ENCODE measurements at places on chromosomes 5 and 9.

- DNase-seq: no peak
Observed at GRCh38 chr9:125920402-125920801, 173.2 kb downstream of the PBX3 start.

- no peak for DNase-seq
Observed at GRCh38 chr9:85610074-85610860, 131.5 kb downstream of the AGTPBP1 start.

- no peak for DNase-seq
Observed at GRCh38 chr9:127291246-127291778, 26.7 kb downstream of the GARNL3 start.

DNA sequence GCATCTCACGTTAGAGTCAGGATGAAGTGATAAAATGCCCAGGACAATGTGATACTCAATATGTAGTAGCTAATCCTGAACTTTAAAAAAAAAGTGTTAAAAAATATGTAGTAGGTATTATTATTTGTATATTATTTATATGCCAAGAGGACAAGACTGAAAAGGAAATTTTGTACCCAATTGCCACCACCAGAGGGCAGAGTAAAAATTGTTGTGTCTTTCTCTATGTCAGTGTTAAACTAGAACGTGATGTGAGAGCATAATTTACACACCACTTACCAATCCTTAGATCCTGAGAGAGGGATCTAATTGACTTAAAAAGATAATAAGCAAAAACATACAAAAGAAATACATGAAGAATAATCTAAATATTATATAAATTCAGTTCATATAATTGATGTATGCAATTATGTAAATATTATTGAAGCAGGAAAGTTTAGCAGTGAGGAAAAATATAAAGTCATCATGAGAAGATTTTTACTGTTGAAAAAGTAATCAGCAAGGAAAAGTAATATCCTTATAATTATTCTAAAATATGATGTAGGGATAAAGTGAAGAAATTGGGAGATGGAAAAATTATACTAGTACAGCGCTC, 288.9 kb downstream of the RAB3C start:
- DNase-seq: no peak

DNA sequence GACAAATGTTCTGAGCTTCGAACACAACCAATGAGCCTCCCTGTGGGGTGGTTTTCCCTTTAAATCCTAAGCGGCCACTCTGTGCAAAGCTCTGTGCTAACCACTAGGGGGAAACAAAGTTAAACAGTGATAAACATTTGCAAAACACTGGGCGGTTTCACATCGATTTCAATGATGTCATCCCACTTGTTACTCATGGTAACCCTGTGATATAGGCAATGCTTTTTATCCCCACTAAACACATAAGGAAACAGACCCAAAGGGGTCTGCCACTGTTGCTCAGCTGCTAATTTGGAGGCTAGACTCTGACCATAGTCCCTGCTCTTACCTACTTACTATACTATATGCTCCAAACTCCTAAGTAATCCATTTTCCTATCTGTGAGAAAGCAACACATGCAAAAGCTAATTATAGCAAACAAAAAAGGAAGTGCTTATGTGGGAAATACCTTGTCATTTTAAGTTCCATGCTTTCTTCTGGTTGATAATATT, 57.3 kb downstream of the PTPN3 start:
- no peak for DNase-seq

- DNase-seq: no peak
Observed at GRCh38 chr9:82062245-82062644, 73.7 kb downstream of the SPATA31D1 start.

- DNase-seq: no peak
Observed at GRCh38 chr5:62483556-62483955, 71.0 kb downstream of the IPO11 start.

- DNase-seq: no peak
Observed at GRCh38 chr5:132020568-132021339, 9.3 kb upstream of the ACSL6 start.

DNA sequence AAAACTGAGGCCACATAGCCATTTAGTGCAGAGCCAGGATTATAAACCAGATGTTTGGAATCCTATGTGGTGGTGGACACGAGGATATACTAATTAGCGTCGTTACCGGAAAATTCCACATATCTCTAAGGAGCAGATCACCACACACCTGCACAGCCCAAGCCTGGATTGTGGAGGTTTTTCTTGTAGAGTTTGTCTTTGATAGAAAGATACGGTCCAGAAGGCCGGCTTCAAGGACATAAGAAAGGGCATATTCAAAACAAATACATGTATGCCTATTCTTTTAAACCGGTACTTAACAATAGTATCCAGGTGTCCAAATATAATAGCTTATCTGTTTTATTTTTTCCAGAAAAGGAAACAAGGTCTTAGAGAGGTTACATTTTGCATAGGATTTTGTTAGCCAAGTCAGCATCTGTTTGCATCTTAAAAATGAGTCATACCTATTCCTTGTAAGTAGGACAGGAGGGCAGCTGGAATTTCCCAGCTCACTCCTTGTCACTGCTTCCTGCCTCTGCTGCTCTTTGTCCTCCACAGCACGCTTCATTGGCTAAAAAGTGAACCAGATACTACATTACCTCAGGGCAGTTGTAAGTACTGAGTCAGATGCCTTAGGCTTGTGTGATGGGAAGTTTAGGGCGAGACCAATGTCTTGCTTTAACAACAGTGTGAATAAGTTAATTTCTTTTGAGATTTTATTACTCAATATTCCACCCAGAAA, 3.6 kb downstream of the TMC1 start:
- DNase-seq: no peak

GRCh38 chr5:16983022-16983639, 47.0 kb upstream of the MYO10 start:
- no peak for DNase-seq

DNA sequence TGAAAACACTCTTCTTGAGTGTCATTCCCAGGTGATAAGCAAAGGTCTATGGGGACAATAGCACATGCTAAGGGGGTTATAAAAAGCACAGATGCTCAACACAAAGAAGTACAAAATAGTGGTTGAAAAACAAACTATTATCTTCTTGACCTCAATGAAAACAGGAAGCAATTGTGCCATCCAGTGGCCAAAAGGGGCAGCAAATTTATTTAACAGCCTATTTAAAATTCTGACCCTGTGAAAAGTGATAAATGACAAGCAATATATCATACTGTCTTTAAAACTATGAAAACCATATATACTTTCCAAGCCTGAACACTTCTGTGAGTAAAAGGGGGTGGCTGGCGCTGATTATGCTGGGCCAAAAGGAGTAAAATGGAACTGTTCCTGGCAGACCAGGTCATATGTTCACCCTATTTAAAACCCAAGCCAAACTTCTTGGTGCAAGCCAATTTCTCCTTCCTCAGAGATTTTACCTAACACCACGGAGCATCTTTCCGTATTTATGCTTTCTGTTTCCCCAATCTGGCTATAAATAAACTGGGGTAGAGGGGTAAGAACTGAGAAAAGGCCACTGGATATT, 29.7 kb downstream of the TEX10 start:
- DNase-seq: no peak

DNA sequence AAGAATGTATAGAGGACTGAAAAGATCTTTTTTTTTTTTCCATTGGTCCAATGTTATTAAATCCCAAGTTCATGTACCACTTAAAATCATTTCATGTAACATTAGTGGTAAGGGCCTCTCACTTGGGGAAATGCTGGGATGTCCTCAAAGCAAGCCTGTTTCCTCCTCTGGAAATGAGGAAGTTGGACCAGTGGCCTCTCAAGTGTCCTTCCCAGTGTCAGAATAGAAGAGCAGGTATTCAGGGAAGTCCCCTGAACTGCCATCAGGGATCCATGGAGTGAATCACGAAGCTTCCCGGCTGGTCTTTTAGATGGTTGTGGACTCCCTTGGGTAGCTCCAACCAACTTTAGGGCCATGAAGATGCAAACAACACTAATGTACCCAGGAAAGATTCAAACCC, 55.2 kb upstream of the AFAP1L1 start:
- no peak for DNase-seq

- DNase-seq: no peak
Observed at GRCh38 chr9:86771420-86771819, 175.9 kb downstream of the GAS1 start.

DNA sequence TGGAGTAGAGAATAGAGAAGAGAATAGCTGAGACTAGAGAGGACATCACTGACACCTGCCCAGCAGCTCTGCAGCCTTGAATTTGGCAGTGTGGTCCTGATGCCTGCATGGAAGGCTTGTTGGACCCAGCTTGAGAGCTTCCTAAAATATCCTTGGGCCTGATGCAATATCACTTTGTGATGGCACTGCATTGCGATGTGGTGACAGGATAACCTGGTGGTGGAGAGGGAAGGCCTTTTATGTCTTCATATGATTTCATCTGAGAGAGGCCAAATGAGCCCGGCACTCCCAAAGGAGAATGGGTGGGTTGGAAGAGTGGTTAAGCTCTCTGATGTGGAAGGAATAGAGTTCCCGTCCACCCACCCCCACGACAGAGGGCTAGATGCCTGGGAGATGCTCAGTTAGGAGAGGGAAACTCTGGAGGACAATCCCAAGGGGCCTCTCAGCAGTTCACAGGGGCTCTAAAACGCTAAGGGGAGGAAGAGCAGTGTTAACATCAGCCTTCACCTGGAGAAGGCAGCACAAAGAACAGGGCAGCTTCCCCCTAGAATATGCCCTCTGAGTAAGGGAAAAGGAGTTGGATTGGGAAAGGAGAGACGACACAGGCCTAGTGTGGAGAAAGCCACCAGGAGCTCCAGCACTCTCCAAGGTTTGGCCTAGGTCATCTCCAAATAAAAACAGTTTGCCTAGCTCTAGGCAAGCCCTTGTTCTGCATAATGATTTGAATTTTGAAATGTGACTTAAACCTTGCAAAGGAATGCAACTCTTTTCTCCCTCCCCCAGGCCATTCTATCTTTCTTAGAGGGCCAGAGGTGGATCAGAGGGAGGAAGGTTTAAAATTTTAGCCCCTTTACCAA, 99.8 kb upstream of the SSBP2 start:
- no peak for DNase-seq

- DNase-seq: no peak
Observed at GRCh38 chr5:91125916-91126315, 257.2 kb downstream of the ARRDC3 start.

DNA sequence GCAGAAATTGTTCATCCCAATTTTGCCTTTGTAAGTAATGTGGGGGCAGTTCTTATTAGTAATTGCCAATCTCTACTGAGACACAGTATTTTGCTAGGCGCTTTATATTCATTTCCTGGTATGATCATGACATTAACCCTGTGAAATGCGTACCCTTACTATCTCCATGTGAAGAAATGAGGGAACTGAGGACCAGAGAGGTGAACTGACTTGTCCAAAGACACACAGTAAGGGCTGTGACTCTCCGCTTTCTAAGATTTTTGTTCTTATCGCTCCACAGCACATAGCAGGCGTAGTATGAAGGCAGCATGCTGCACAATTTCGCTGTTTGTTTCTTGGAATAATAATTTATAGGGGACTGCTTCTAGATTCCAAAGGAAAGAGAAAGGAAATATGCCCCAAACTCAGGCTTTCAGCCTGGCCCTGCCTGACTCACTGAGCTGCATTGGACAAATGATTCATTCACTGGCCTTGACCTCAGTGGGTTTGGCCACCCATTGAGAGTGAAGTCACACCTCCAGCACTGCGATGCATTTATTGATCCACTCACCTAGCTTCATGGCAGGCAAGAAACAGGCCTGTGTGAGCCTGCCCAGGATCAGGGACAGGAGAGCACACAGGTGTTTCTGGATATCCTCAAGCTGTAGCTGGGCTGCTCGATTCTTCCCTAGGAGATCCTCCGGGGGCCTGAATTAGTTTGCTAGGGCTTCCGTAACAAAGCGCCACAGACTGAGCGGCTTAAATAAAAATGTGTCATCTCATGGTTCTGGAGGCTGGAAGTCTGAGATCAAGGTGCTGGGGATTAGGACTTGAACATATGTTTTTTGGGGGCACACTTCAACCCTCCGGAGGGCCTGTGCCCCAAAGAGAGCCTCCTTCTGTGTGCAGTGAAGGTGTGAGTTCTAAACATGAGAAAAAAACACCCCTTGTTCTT, 7.2 kb upstream of the DUSP1 start:
- no peak for DNase-seq
